AG08395 (cell line): ENCODE measurements at places on chromosomes 11 and 22.

GRCh38 chr22:29071261-29072045, 1.4 kb upstream of the KREMEN1 start:
- no peak for DNase-seq

GRCh38 chr11:94546162-94546470, 2.4 kb downstream of the FUT4 start:
- no peak for DNase-seq

GRCh38 chr11:57513911-57514537, 1.5 kb downstream of the SLC43A1 start:
- DNase-seq: peak; percentile 39

- DNase-seq: no peak
Measured at GRCh38 chr11:17286332-17286731, 9.8 kb downstream of the NUCB2 start.

DNA sequence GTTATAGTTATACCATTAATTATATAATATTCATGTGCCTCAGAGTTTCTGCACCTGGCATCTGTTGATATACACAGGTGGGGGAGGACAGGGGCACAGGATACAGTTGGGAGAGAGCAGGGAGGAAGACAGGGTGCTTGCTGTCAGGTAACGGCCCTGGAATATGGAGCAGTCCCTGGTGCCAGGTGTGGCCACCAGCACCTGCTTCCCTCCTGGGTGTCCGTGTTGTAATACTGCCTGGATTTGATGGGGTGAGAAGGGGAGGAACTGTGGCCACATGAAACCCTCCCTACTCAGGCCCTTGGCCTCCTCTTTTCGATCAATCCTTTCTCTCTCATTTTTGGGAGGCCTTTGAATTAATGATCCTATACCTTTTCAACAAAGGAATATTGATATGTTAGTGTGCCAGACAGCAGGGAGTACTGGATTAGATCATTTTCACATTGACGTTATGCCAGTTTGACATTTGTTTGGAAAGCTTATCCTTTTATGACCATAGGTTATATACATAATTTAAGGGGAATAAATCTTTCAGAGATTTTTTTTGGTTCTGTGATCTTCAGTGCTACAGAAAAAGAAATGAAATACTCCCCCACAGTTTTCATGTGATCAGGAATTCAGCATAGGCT, 88.6 kb downstream of the TEAD1 start:
- DNase-seq: no peak

DNA sequence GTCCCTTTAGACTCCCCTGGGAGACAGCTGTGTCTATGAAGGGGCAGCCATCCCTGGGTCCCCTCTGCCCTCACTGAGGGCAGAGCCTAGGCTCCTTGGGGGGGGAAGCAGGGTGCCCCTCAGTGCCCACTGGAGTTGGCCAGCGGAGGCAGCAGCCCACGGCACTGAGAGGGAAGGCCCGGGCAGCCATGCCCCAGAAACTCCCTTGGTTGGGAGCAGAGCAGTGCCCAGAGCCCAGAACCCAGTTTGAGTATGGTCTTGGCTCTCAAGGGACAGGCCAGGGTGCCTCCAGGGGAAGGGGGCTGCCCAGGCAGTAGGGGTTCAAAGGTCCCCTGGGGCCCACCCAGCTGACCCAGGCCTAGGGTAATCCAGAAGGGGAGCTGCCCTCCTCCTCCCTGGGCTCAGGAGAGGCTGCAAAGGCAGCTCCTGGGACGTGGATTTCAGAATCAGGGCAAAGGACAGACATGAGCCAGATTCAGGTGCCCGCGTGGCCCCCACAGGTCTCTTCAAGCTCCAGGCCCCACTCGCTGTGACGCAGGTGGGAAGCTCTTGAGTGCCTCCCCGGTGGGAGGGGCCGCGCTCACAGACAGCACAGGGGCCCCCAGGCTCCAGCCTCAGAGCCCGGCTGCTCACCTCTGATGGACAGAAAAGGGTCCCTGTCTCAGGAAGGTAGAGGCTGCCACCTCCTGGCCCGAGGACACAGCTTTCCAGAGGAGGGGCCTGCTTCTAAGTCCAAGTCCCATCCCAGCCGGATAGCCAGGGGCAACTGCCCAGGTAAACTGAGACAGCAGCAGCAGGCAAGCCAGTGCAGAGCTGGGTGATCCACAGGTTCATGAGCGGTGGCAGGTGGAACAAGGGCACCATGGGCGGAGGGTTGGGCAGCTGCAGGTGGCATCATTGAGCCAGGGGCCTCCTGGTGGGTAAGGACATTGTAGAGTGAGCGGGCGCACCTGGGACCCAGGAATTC, 2.6 kb downstream of the C11orf21 start:
- no peak for DNase-seq

DNA sequence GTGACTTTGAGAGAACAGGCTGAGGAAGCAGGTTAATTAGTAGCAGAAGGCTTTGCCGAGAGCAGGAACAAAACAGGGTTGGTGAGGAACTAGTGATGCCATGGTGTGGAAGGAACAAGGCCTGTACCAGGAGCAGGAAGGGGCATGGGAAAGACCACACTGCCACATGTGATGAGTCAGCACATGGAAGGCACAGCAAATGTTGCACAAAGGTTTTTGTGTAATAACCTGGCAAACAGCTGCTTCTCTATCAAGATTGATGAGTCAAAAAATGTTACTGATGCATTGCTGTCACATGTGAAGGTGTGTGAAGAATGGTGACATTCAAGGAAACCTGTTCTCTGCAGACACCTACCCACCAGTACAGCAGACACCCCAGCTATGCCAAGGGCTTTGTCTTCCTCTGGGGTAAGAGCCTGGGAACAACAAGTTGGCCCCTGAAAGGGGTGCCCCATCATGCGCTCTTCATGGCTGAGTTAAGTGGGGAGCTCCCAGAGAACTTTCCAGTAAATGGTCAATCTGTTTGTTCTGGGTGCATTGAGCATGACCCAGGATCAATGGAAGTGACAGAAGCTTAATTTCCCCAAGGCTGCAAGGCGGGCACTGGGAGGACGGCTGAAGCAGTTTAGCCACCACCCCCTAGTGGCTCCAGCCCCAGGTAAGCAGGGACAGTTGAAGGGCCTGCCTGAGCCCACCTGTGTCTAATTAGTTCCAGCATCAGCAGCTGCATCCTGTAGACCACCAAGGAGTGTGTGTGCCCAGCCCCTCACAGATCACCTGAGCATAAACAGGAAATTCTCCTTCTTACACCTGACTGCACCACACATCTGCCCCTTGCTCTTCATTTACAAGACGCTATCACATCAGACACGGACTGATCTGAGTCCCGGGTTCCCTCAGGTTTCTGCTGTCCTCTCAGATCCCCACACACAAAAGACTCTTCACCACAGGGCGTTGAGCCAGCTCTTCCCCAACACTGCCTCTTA, 47.6 kb downstream of the GGTLC2 start:
- DNase-seq: no peak

DNA sequence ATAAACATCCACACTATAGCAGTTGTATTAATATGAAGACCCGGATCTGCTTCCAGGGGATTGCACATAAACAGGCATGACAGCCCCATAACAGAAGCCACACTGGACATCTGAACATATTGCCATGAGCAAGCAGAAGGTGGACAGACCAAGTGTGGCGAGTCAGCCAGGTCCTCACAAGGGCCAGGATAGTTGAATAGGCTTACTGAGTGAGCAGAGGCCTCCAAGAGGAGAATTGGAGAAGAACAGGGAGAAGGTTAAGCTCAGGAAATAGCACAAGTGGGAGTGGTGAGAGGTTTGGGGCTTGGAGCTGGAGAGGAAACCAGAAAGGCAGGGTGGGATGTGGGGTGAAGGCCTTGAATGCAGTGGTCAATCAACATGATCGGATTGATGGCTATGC, 10.8 kb downstream of the SLC35C1 start:
- peak; percentile 44 for DNase-seq

- no peak for DNase-seq
Measured at GRCh38 chr11:91435694-91436395, 788.8 kb upstream of the FAT3 start.

- DNase-seq: peak; percentile 41
Measured at GRCh38 chr11:696955-697491, 1.4 kb downstream of the TMEM80 start.

- DNase-seq: no peak
Measured at GRCh38 chr11:118448294-118448693, 12.0 kb downstream of the KMT2A start.

- DNase-seq: no peak
Measured at GRCh38 chr11:75536786-75537641, 11.3 kb upstream of the GDPD5 start.

- DNase-seq: no peak
Measured at GRCh38 chr11:103024086-103024485, 67.9 kb downstream of the DCUN1D5 start.

GRCh38 chr11:131910523-131911387, 540.3 kb downstream of the NTM start:
- peak; percentile 43 for DNase-seq

GRCh38 chr11:75100314-75100713, 3.6 kb upstream of the OR2AT4 start:
- DNase-seq: peak; percentile 45

- DNase-seq: peak; percentile 70
Measured at GRCh38 chr22:37544955-37545702, 15.2 kb upstream of the CDC42EP1 start.

DNA sequence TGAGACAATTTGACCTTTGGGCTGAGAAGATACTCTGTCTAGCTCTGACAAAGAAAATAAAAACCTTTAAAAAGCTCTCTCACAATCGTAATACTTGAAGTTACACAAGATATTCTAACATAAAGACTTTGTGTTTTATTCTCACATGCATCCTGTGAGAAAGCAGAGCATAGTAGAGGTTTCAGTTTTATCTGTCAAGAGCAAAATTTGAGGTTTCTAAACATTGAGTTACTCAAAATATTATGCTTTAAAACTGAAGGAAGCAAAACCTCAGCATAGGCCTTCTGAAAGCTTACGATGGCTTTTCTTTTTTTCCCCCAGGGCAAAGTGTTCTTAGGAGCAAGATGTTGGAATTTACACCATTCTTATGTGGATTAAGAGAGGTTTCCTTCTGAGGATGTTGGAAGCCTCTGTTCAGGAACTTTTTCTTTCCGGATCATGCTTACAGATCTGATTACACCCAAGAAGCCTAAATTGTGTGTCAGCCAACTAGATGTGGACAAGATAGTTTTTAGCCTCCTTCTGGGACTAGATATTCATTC, 15.0 kb upstream of the OR51M1 start:
- no peak for DNase-seq

- no peak for DNase-seq
Measured at GRCh38 chr22:45828841-45829240, 148.1 kb downstream of the WNT7B start.

GRCh38 chr11:47987781-47988180, 7.4 kb downstream of the PTPRJ start:
- no peak for DNase-seq

DNA sequence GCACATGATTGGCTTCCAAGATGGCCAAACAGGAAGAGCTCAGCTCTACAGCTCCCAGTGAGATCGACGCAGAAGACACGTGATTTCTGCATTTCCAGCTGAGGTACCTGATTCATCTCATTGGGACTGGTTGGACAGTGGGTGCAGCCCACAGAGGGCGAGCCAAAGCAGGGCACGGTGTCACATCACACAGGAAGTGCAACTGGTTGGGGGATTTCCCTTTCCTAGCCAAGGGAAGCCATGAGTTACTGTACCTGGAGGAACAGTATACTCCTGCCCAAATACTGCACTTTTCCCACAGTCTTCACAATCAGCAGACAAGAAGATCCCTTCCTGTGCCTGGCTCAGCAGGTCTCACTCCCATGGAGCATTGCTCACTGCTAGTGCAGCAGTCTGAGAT, 131.2 kb downstream of the DLG2 start:
- no peak for DNase-seq

DNA sequence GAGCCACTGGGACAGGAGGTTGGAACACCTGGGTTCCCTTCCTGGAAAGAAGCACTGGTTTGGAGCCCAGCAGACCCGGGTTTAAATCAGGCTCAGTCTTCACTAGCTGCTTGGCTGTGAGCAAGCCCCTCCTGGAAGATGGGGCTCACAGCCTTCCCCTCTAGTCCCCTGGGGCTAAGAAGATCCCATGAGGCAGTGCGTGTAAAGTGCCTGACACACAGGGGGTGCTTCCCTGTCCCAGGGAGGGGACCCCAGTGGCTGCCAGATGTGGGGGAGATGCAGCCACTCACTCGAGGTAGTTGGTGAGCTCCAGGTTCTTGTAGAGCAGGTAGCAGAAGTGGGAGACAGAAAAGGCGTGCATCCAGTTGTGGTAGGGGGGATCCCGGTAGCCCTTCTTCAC, 93.2 kb downstream of the PDE2A start:
- no peak for DNase-seq

- DNase-seq: peak; percentile 56
Measured at GRCh38 chr22:29744902-29745301, 21.9 kb downstream of the ZMAT5 start.

DNA sequence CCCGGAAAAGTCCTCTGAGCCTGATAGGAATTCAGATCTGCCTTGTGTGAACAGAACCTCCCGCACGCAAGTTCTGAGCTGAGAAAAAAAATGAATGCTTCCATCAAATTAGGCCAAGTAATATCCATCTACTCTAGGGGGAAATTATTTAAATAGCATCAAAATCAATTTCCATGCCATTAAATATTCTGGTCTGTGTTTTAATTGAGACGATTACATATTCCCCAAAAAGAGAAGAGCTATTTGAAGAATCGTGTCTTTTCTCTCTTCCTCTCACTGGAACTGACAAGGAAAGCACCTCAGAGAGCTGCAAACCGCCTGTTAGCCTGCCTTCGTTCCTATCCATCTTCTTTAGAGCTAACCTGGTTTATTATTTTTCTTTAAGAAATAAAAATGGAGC, 96.0 kb downstream of the SEZ6L start:
- DNase-seq: no peak

DNA sequence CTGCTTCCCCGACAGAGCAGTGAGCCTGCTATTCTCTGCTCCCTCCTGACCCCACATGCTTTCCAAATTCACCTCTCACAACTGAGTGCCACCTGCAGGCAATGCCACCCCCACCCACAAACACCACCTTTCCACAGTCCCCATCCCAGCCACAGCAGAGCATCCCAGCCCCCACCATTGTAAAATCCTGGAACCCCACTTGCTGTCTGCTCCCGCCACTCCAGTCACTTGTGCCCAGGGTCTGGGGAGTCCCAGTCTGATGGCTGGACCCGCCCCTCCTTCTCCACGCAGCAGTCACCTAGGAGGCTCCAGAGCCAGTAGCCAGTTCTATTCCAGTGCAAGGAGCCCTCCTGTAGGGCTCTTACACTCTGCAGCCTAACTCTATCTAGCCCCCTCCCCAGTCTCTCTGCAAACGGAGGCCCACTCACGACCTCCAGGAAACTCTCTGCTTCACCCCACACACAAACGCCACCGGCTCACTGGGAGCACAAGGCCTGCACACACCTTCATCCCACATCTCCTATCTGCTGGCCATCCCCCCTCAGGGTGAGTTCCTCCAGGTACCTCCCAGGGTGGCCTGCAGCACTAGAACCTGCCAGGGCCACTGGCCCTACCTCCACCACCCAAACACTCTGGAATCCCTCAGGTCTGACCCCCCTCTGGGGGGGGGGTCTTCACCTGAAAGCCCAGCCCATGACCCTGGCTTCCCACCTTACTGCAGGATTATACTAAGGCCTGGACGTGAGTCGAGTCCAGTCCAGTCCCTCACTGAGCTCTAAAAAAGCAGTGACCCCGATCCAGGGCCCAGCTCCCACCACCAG, 1.4 kb downstream of the GNB1L start:
- no peak for DNase-seq

GRCh38 chr11:78647986-78648875, 73.6 kb upstream of the NARS2 start:
- no peak for DNase-seq

- DNase-seq: no peak
Measured at GRCh38 chr11:64492561-64492960, 98.5 kb upstream of the SLC22A12 start.
